Stimulated activated CD8-positive, alpha-beta memory T cell treated with anti-CD3 and anti-CD28 coated beads, Interleukin-15, amount 100 ng/mL, for 4 hours (primary cell): ENCODE measurements at places on chromosomes 2 and 18.

DNA sequence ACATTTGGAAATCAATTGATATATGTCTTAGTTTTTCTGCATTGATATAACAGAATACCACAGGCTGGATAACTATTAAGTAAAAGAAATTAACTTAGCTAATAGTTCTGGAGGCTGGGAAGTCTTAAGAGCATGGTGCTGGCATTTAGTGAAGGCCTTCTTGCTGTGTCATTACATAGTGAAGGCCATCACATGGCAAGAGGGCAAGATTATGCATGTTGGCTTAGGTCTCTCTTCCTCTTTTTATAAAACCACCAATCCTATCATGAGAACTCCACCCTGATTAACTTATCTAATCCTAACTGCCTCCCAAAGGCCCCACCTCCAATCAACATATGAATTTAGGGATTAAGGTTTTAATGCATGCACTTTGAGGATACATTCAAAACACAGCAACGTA is 225.5 kb upstream of the VRK2 start:
- DNase-seq = no peak

DNA sequence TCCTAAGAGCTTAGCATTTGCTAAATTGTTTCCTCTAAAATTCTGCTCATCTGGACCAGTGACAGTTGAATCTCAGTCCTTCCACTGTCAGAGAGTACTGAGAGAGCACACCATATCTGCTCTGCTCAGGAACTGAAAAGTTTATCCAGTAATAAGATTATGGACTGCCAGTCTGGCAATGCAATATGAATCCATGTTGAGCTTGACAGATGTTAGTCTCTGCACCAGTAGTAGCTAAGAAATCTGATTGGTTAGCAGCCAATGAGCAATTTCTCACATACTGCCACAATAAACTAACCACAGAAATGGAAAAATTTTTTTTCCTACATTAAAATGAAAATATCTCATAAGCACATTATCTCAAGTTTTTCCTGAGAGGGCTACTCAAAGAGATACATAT is 2.3 kb downstream of the PRKD3 start:
- DNase-seq = no peak

DNA sequence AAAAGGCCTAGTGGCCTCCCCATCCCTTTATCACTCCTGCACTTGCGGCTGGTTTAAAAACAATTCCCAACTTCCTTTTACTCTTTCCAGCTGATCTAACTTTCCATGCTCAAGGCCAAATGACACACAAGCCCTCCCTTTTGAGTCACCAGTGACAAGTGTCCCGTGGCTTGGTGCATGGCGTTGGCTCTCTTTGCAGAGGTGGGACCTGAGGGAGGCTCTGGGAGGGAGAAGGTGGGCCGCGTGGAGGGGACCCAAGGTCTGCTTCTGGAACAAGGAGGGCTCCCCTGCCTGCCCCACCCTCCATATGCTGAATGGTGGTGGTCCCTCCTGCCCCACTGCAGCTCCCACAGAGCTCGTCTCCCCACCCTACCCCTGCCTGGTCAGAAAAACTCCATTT is 30.8 kb upstream of the HPCAL1 start:
- no peak for DNase-seq

DNA sequence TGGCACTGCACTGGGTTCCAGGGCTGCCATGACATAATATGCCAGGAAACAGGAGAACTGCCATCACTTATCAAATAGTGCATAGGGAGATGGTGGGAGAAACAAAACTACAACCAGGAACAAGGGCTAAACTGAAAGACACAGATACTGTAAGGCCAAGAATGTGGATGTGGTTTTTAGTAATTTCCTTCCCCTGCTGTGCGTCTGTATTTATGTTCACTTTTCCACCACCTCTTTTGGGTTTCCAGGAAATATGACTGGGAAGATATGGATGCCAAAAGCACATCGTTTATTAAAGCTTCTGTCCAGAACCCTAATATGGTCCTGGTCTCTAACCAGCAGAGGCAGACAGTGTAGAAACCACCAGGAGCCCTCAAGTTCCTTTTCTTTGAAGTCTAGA is 759.7 kb upstream of the FANCL start:
- DNase-seq = no peak

GRCh38 chr18:41043876-41044275 is 911.2 kb upstream of the PIK3C3 start:
- no peak for DNase-seq

GRCh38 chr2:203584784-203585183 is 49.7 kb upstream of the RAPH1 start:
- DNase-seq = no peak

DNA sequence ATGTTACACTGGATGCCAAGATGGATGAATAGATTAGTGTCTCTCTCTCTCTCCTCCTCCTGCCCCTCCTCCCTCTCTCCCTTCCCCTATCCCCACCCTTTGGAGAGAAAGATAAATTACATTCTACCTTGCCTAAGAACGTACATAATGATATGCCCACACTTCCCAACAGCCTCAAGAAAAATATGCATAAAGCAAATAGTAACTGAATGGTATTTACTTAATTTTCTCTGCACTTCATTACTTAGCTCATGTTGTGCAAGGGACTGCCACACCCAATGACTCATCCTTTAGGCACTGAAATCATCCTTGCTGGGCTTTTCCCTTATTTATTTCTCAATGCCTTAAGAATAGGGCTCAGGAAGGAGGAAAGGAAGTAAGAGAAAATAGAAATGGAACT is 137.3 kb upstream of the PID1 start:
- no peak for DNase-seq

- DNase-seq = no peak
Measured at GRCh38 chr2:49901202-49902065, 747.1 kb upstream of the FSHR start.

GRCh38 chr2:160582490-160583145 is 89.0 kb upstream of the RBMS1 start:
- no peak for DNase-seq

DNA sequence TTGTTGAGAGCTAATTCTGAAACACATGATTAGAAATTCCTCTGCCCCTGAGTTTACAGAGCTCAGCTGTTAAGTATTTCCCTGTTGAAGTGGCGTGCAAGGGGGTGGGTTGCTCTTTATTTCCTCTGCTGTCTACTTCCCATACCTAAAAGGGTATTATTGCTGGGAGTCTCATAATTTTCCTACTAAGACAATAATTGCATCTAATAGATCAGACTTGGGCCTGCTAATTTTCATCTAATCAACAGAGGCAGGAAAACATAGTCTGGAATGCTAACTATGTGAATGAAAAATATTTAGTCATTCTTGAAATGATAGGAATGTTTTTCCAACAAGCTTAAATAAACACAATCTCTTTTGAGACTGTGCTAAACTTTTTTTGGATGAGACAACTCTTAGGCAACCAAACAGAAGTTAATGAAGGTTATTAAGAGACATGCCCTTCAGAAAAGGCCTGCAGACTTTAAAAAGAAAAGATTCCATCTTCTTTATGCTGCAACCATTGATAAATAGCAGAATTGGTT is 111.4 kb downstream of the FEZ2 start:
- no peak for DNase-seq

- no peak for DNase-seq
Measured at GRCh38 chr2:48343571-48344440, 186.1 kb upstream of the STON1 start.

GRCh38 chr2:180374502-180375281 is 367.6 kb upstream of the CWC22 start:
- no peak for DNase-seq

GRCh38 chr18:490024-490366 is 10.5 kb downstream of the COLEC12 start:
- no peak for DNase-seq
